ENCODE measurements at places on chromosomes 3 and 15. TPM values are rescaled to one million over a fixed set of nuclear protein-coding genes. Genes with fewer than 3 reads are reported as not detected.

The CIP2A gene
- 1.6 TPM for polyA plus RNA-seq

The GRK7 gene
- polyA plus RNA-seq, result 0.06 TPM

The BDH1 gene
- polyA plus RNA-seq, result 81.1 TPM

The HERC2 gene
- polyA plus RNA-seq, result 36.9 TPM

The RBM15B gene
- 9.6 TPM for polyA plus RNA-seq

The RHOV gene
- polyA plus RNA-seq, result 5.2 TPM

The PAK6 gene
- polyA plus RNA-seq, result 1.2 TPM

All from sigmoid colon (tissue), 7 donors.